ENCODE measurements at places on chromosomes 6 and 20. TPM values are rescaled to one million over a fixed set of nuclear protein-coding genes. Genes with fewer than 3 reads are reported as not detected.
A peak's percentile ranks its signal among the peaks of the same experiment; 100 is the strongest.

BIRC7 gene
- not detected for total RNA-seq

GINS1 gene
- total RNA-seq = 0.33 TPM

MYH7B gene
- total RNA-seq = 24.4 TPM

SMIM28 gene
- not detected for total RNA-seq

NKX2-2 gene
- not detected for total RNA-seq

ARMH2 gene
- not detected for total RNA-seq

PPIL6 gene
- 9.1 TPM for total RNA-seq

DNA sequence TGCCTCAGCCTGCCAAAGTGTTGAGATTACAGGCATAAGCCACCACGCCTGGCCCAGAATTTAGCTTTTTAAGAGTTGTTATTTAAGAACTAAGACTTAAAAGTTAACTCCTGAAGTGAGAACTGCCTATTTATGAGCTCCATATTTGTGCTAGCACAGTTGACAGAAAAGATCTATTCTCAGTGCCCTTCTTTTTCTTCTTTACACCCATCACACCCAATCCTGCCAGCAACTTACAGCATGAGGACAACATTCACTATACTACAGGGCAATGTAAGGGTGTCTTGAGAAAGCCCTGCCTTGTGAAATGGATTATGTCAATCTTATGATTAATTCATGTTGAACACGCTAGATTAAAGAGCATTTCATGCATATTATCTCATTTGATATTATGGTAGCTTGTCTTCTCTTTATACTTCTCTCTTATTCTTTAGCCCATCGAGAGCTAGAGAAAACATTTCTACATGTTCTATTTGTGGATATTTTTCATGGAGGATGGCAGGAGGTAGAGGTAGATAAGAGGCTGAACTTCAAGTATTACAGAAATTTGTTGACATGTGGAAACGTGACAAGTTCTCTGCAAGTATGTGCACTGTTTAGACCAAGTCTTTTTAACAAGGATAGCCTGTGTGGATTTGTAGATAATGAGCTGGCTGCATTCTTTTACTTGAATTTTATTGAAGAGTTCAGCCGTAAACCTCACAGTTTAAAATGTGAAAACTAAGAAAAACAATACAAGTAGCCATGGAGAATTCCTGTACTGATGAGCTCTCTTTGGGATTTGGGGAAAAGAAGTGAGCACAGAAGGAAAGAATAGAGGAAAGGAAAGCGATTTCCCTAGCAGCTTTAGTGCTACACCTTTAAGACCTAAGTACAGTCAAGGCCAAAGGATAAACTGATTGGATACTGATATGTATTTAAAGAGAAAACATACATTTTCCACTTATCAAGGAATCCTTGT is 212.2 kb downstream of the ARHGAP18 start:
- no peak for DNase-seq

DNA sequence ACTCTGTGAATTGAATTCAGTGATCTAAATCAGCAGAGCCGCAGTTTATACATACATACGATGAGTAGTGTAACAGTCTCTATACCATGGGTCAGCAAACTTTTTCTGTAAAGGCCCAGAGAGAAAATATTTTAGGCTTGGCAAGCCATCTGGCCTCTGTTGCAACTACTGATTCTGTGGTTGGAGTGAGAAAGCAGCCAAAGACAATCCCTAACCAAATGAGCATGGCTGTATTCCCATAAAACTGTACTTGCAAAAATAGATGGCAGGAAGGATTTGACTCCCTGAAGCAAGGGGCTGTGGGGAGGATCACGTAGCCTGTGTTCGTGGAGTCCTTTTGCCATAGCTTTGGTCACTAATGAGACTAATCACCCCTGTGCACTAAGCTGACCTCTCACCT is 17.9 kb upstream of the MOCS1 start:
- DNase-seq = no peak

DNA sequence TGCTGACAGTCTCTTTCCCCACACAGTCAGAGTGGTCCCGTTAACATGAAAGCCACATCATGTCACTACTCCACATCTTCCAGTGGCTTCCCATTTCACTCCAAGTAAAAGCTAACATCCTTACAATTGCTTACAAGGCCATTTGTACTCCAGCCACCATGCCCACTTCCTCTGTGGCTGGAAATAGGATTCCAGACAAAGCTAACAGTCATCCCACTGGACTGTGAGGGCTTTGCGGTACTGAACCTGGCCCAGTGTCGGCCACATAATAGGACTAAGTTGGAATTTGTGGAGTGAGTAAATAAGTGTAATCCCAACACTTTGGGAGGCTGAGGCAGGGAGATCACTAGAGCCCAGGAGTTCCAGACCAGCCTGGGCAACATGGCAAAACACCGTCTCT is 10.9 kb downstream of the CCM2L start:
- DNase-seq = no peak

- DNase-seq = no peak
These were observed 14.7 kb upstream of the NOL4L start for GRCh38 chr20:32599783-32600340.

DNA sequence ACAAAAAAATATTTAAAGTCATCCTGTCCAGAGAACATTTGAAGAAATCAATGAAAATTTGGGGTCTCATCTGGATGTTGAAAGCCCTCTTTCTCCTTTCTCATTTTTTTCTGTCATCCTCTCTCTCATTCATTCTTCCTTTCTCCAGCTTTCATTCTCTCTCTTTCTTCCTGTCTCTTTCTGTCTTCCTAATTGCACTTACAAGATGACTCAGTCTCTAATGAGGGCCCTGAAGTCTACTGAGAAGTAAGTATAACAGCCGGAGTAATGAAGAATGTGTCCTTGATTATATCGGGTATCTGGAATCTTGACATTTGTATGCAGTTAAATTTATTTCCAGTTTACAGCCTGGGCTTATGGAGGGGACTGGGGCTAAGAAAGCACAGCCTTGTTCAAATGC is 232.2 kb upstream of the SULF2 start:
- DNase-seq = no peak

DNA sequence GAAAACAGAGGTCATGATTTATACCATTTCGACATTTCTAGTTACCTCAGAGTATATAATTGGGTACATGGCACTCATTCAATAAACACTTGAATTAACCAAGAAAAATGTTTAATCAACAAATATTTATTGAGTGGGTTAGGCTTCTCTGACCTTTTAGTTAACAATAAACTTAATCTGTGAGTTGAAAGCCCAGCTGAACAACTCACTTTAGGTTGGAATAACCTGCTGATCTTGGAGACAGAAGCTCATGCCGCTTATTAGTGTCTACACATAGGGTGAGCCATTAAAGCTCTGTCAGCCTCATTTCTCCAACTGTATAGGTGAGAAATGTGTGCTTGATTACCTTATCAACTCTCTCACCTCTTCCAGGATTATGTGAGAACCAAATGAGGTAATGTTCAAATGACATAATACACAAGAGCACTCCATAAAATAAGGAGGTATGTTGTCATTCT is 98.2 kb upstream of the DTNBP1 start:
- no peak for DNase-seq

DNA sequence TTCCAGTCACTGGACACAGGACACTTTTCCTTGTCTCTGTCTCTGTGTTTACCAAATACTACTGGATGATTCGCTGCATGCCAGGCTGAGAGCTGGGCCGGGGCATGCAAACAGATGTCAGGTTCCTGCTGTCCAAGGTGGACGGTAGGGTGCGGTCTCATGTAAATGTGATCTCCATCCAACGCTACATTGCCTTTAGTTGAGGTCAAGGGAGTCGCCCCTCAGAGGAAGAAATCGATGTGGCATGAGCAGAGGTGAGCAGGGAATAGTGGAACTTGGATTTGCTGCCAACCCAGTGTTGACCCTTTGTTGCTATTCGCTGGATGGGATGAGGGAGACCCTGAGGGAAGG is 9.8 kb upstream of the TOX2 start:
- DNase-seq = peak; percentile 44

- DNase-seq = no peak
These were observed 862 bp downstream of the UCKL1 start for GRCh38 chr20:63955281-63955826.

GRCh38 chr6:43673444-43674084 is 14.0 kb downstream of the MRPS18A start:
- no peak for DNase-seq

DNA sequence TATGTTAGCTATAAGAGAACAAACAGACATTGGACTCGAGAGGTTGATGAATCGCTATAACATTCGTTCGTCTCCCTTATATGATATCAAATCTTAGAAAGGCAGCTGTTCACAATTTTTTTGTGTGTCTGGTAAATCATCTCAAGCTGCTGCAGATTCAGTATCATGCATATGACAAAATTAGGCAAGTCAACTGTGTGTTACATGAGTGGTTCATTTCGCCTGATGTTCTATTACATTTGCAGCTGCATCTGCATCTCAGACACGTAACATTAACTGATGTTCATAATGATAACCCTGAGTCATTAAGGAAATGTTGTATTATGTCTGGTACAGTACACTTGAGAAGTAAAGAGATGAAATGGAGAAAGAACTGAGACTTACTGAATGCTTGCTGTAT is 92.1 kb downstream of the NKAIN2 start:
- no peak for DNase-seq

DNA sequence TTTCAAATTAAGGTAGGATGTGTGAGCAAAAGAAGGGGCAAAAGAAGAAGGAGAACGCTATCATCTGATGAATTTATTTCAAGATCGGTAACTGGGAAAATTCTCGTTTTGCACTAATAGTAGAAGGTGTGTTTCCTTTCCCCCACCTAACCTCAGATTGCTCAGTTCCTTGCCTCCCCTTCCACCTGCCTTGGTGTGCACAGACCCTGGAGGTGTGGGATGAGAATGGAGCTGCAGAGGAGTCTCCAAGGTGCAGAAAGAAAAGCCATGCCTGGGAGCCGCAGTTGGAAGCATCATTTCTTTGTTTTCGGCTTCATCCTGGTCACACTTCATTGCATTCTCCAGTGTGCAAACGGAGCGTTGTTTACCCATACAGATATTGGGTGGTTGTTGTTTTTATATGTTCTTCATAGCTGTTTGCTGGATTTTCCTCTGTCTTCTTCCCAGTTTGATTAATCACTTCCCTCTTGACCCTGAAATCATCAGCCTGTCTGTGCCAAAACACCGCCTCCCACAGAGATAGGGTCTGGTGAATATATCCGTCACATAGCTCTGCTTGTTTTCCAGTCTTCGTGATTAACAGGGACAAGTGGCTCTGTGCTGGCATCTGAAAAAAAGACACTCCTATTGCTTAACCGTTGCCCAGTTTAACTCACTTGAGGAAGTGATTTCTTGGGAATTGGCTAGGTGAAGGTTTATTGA is 40.2 kb upstream of the NEDD9 start:
- no peak for DNase-seq

- DNase-seq = no peak
These were observed 1.0 kb downstream of the TSHZ2 start for GRCh38 chr20:52972965-52973819.

DNA sequence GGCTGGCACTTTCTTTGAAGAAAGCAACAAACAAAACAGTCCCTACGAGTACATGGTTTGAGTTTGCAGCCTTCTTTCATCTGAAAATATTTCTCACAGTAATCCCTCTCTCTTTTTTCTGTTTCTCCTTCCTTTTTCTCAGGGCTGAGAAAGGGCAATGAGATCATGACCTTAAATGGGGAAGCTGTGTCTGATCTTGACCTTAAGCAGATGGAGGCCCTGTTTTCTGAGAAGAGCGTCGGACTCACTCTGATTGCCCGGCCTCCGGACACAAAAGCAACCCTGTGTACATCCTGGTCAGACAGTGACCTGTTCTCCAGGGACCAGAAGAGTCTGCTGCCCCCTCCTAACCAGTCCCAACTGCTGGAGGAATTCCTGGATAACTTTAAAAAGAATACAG is 80.7 kb upstream of the CLDN20 start:
- DNase-seq = no peak

- DNase-seq = no peak
These were observed 68.0 kb upstream of the HIVEP1 start for GRCh38 chr6:11944111-11944510.

GRCh38 chr6:132570221-132570777 is at the start of gene TAAR6:
Gene TAAR6, plus strand, starts transcription at chr6:132570322. Its CDS starts 0 bp downstream, at chr6:132570322.
- DNase-seq = no peak

- DNase-seq = no peak
These were observed at the start of gene OVOL2 for GRCh38 chr20:18057101-18057993. Gene OVOL2, minus strand, starts transcription at chr20:18057916. Its CDS starts 282 bp downstream, at chr20:18057634.

DNA sequence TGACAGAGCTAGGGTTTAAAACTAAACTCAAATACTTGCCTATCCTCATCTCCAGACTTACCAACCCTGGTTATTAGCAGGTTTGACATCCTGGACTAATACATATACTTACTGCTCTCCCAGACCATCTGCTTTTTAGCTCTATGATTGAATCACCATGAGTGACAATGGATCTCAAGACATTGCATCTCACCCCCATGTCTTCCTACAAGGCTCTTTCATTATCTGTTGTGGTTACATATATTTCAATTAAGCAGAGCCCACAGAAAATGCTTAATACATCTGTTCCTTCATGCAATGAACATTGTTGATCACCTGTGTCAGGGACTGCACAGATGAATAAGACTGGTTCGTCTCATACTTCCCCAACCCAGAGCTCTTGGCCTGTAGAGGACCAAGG is 19.4 kb downstream of the SAMD3 start:
- DNase-seq = no peak

- DNase-seq = peak; percentile 54
These were observed 222.5 kb downstream of the SYNDIG1 start for GRCh38 chr20:24691901-24692351.
